ENCODE measurements at places on chromosomes 11 and 22. TPM values are rescaled to one million over a fixed set of nuclear protein-coding genes. Genes with fewer than 3 reads are reported as not detected.

- DNase-seq: no peak
- no peak overlapping the region for H3K4me3 ChIP-seq
- no peak overlapping the region for H3K27ac ChIP-seq
Observed at GRCh38 chr11:95671768-95672167, 117.8 kb downstream of the FAM76B start.

GRCh38 chr11:30150425-30150824, 80.4 kb upstream of the FSHB start:
- H3K4me1 ChIP-seq: no peaks in the 10 kb centered on the region
- DNase-seq: no peak
- no peak overlapping the region for H3K4me3 ChIP-seq

DNA sequence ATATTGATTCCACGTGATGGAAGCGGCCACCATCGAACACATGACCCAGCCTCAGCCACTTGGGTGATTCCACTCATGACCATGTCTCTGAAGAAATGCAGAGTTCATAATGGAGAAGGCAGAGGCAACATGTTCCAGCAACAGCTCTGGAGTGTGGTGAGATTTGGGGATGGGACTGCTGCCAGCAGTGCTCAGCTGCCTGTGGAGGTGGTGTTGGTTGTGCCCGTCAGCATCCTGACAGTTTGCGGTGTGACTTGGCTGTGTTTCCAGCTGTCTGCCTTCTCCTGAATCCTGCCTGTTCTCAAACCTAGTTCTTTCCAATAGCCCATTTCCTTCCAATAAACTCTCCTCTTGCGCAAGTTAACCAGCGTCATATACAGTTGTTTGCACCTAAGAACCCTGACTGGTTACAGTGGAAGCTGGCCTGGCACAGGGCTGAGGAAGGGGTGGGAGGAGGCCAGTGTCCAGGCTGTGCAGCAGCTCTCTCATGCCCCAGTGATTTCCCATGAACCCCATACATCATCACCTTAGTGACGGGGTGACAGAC, 22.0 kb upstream of the OR8B8 start:
- no peaks in the 10 kb centered on the region for H3K4me1 ChIP-seq
- no peaks in the 10 kb centered on the region for H3K27me3 ChIP-seq
- no peak overlapping the region for H3K4me3 ChIP-seq
- DNase-seq: no peak

GRCh38 chr22:43228330-43228729, 41.4 kb upstream of the TTLL12 start:
- H3K4me3 ChIP-seq: no peak overlapping the region
- no peak for DNase-seq
- H3K27ac ChIP-seq: no peak overlapping the region
- H3K36me3 ChIP-seq: no peaks in the 10 kb centered on the region

GRCh38 chr11:96307776-96308140, 35.2 kb downstream of the MAML2 start:
- no peak overlapping the region for H3K27ac ChIP-seq
- no peaks in the 10 kb centered on the region for H3K4me1 ChIP-seq
- no peak overlapping the region for H3K4me3 ChIP-seq
- DNase-seq: no peak
- no peaks in the 10 kb centered on the region for H3K36me3 ChIP-seq

DNA sequence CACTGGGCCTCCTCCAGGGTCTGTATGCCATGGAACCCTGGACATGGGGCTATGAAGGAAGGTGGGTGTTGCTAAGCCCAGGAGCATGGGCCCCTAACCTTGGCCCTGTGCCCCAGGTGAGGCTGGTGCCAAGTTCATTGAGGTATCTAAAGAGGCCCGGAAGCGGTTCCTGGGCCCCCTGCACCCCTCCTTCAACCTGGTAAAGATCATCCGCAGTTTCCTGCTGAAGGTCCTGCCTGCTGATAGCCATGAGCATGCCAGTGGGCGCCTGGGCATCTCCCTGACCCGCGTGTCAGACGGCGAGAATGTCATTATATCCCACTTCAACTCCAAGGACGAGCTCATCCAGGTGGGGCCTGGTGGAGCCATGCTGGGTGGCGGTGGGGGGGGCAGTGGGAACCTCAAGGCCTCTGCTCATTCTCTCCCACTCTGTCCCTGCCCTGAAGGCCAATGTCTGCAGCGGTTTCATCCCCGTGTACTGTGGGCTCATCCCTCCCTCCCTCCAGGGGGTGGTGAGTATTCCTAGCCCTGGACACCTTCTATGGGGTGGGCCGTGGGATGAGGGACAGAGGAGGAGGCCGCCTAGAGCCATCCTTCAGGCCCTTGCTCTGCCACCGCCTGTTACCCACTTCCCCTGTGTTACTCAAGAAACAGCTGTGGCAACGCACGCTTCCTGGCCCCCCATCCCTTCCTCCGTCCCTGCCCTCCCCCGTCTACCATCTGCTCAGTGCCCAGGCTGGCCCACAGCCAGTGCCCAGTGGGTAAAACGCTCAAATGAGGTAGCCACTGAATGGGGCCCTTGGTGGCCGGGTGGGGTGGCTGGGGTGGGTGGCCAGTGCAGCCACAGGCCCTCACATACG, 3.0 kb downstream of the PNPLA2 start:
- H3K36me3 ChIP-seq: no peaks in the 10 kb centered on the region
- no peak for DNase-seq
- H3K27ac ChIP-seq: no peak overlapping the region
- H3K4me3 ChIP-seq: no peak overlapping the region

The KREMEN1 gene
- total RNA-seq: not detected
